ENCODE measurements at places on chromosomes 2 and 18. TPM values are rescaled to one million over a fixed set of nuclear protein-coding genes. Genes with fewer than 3 reads are reported as not detected.

ELOA2 gene
- not detected for total RNA-seq

- peak; percentile 74 for DNase-seq
Measured at GRCh38 chr2:237472187-237472712, 14.8 kb upstream of the MLPH start.

DNA sequence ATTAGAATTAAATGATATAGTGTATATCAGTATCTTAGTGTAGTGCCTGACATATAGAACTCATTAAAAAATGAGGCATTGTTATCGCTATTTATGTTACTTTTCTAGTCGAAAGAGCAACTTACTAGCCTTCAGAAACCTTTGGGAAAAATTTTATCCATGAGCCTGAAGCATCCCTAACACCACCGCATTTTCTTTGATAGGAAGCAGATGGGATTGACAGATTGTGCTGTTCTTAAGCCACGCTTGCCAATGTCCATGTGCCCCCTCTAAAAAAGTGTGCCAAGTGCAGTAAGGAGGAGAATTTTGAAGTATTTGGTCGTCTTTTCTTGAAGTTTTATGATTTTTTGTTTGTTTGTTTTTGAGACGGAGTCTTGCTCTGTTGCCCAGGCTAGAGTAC lies 29.1 kb downstream of the PPM1B start:
- DNase-seq = no peak

GRCh38 chr2:164675027-164675426 lies 53.7 kb upstream of the GRB14 start:
- no peak for DNase-seq

DNA sequence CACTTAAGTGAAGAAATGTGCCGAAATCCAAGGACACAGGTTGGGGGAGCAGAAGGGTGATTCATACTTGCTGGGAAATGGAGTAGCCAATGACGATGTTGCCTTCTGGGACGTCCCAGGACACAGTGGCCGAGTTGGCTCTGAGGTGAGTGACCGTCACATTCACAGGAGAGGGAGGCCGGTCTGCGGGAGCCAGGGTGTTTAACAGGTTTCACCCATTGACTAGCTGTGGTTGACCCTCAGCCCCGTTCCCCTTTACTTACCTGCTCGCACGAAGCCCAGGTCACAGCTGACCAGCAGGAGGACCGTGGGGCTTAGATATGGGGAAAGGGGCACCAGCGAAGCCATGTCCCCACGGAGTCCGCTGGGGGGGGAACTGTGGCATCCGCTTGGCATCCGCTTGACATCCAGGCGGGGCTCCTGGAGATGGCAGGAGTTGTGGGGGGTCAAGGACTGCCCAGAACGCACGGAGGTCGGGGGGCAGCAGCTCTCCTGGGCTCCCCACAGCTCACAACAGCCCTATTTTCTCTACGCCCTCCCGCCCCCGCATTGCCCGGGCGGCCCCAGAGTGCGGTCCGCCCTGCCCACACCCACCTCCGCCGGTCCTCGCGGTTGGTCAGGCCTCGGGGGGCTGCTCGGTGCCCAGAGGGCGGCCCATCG lies 586 bp downstream of the FNDC4 start:
- DNase-seq = peak; percentile 90

DNA sequence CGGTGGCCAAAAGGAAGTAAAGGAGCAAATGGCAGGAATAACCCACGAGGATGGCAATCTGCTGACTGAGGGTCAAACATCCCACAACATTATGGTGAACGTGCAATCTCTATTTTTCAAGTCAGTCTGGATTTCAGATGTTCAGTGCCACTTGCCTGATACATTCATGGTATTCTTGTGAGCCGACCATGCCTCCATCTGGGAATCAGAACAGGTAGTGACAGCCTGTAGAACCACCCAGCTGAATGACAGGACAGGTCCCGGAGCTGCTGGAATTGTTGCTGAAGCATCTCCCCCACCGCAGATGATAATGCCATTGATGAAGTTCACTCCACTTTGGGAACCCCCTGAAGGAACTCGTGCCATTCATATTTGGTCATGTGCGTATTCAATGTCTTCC lies 123.2 kb downstream of the CAPN13 start:
- no peak for DNase-seq
